ENCODE measurements at places on chromosomes 7 and 10.

- DNase-seq: no peak
- no peaks in the 10 kb centered on the region for H3K27me3 ChIP-seq
- H3K27ac ChIP-seq: no peak overlapping the region
- H3K36me3 ChIP-seq: no peaks in the 10 kb centered on the region
- H3K4me3 ChIP-seq: no peak overlapping the region
These were observed 175.2 kb downstream of the CTTNBP2 start for GRCh38 chr7:117698018-117698417.

GRCh38 chr10:112784022-112784461 lies 166.0 kb upstream of the TCF7L2 start:
- H3K27me3 ChIP-seq: no peaks in the 10 kb centered on the region
- no peaks in the 10 kb centered on the region for H3K36me3 ChIP-seq
- H3K4me3 ChIP-seq: no peak overlapping the region
- DNase-seq: no peak

- peaks cover 66% of the 10 kb centered on the region for H3K4me1 ChIP-seq
- H3K36me3 ChIP-seq: peaks cover 47% of the 10 kb centered on the region
- DNase-seq: no peak
- H3K27me3 ChIP-seq: no peaks in the 10 kb centered on the region
These were observed 2.6 kb downstream of the BZW2 start for GRCh38 chr7:16648551-16648950.

- DNase-seq: no peak
- H3K4me1 ChIP-seq: no peaks in the 10 kb centered on the region
- no peak overlapping the region for H3K27ac ChIP-seq
- H3K4me3 ChIP-seq: no peak overlapping the region
These were observed 107.8 kb downstream of the HECW1 start for GRCh38 chr7:43220250-43220649.

GRCh38 chr7:64180989-64181388 lies 26.0 kb upstream of the ZNF735 start:
- no peak overlapping the region for H3K27ac ChIP-seq
- H3K4me3 ChIP-seq: no peak overlapping the region
- no peaks in the 10 kb centered on the region for H3K27me3 ChIP-seq

- DNase-seq: no peak
- peaks cover 72% of the 10 kb centered on the region for H3K27me3 ChIP-seq
- no peak overlapping the region for H3K27ac ChIP-seq
- H3K4me1 ChIP-seq: no peaks in the 10 kb centered on the region
- H3K36me3 ChIP-seq: no peaks in the 10 kb centered on the region
These were observed 16.4 kb upstream of the PSMG3 start for GRCh38 chr7:1586126-1586826.
